ENCODE measurements at places on chromosomes 2 and 18.

DNA sequence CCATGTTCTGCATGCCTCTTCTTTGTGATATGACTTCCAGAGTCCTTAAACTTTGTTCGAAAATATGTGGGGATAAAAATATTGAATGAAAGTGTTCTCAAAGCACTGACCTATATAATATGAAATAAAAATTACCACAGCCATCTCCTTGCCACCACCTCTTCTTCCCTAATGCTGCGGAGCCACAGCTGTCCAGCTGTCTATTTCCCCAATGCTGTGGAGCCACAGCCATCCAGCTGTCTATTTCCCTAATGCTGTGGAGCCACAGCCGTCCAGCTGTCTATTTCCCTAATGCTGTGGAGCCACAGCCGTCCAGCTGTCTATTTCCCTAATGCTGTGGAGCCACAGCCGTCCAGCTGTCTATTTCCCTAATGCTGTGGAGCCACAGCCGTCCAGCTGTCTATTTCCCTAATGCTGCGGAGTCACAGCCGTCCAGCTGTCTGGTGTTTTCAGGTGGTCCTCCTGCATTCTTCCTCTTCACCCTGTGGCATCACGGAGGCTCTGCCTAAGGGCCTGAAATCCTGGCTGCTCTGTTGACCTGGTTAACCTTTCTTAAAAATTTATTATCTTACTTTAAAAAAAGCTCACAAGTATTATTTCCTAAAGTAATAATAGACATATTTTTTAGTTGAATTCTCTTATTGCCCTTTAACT is 266.1 kb upstream of the MEX3C start:
- DNase-seq, result no peak

DNA sequence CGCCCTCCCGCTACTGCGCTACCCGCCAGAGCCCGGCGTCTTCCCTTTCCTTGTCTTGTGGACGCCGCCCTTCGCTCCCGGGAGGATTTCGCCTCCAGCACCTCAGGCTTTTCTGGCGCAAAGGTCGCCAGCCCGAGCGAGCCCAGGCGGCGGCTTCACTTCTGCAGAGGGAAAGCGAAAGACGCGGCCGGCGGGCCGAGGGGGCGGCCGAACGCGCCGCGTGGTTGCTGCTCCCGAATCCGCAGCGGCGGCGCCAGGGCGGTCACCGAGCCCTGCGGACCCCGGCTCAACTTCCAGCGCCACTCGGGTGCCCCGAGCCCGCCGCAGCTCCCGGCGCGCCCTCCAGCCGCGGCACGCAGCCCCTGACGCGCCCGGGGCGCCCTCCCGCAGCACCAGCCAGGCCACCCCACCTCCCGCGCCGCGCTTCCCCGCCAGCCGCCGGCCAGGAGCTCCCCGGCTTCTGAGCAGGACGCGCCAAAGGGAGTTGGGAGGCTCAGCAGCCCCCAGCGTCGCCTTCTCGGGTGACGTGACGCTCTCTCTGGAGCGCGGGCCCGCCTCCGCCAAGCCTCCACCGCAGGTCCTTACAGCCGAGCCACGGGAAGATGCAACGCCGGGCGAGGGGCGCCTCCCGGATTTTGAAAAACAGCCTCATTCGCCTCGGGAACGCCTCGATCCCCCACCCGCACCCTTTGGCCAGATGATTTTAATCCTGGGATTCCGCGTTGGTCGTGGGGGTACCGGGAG is 84.9 kb upstream of the EPB41L3 start:
- no peak for DNase-seq

DNA sequence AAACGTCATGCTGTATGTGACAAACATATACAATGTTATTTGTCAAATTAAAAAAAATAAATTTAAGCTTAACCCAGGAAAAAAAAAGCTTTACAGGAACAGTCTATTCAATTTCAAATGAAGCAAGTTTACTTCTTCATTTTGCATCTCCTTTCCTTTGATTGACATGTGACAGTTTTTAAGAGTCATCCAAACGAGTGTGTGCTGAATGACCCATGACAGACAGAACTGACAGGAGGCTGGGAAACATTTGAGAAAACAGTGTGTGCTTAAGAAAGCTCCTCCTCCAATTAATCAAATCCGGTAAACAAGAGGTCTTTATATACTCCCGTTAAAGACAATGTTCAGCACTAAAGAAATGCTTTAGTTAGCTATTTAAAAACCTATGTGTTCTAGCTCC is 177.7 kb downstream of the SRBD1 start:
- DNase-seq, result no peak

- DNase-seq, result no peak
Observed at GRCh38 chr2:168574856-168575630, 119.0 kb downstream of the CERS6 start.

DNA sequence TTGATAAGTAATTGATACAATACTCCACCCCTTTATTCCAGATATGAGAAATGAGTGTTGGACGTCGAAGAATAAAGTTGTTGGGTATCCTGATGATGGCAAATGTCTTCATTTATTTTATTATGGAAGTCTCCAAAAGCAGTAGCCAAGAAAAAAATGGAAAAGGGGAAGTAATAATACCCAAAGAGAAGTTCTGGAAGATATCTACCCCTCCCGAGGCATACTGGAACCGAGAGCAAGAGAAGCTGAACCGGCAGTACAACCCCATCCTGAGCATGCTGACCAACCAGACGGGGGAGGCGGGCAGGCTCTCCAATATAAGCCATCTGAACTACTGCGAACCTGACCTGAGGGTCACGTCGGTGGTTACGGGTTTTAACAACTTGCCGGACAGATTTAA is 26.3 kb downstream of the B3GNT2 start:
- no peak for DNase-seq

DNA sequence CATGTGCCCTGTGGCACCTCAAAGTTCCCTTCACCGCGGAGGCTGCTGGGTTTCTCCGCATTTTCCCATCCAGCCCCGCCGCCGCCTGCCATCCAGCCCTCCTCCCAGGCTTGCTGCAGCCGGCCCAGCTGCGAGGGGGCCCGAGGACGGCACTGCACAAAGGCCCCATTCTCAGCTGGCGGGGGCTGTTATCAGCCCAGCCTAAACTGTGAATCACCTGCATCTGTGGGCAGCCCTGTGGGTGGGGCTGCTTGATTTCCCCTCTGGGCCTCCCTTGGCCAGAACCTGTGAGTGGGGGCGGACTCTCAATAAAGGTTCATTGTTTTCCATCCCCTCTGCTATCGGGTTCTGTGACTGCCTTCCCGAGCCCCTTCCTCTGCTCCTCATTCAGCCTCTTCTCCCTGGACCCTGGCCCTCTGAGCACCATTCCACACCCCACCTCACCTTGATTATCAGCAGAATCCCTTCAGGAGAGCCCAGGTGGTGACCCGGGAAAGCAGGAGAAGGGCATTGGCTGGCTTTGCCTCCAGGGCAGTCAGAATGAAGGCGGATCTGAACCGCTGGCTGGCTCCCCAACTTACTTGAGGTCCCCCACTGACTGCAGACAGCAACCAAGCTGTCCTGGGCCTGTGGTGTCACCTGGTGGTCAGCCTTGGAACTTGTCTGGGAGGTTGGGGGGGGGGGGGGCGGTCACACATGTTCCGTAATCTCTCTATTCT is 204.5 kb downstream of the ZFP36L2 start:
- no peak for DNase-seq

DNA sequence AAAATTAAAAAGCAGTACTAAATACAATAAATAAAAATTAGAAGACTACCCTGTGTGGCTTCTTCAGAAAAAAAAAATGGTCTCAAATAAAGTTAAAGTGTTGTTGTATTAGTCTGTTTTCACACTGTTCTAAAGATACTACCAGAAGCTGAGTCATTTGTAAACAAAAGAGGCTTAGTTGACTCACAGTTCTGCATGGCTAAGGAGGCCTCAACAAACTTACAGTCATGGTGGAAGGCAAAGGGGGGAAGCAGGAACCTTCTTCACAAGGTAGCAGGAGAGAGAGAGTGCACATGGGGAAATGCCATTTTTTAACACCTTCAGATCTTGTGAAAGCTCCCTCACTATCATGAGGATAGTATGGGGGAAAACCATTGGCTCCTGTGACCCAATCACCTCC is 612.8 kb downstream of the RNF144A start:
- no peak for DNase-seq

- no peak for DNase-seq
Observed at GRCh38 chr2:43985359-43985758, 10.4 kb downstream of the LRPPRC start.
